ENCODE measurements at places on chromosomes 12 and 14.

DNA sequence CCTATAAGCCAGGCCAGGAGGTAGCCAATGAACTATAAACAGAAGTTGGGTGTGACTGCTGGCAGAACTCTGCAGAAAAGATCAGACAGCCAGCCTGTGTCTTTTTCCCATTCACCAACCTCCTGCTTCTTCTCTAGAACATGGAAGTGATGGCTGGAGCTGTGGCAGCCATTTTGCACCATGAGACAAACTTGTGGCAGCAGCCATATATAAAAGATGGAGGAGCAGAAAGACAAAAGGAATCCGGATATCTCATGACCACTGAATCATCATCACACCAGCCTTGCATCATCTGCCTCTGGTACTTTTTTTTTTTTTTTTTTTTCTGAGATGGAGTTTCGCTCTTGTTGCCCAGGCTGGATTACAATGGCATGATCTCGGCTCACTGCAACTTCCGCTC is 8.7 kb downstream of the BEGAIN start:
- no peak for DNase-seq

DNA sequence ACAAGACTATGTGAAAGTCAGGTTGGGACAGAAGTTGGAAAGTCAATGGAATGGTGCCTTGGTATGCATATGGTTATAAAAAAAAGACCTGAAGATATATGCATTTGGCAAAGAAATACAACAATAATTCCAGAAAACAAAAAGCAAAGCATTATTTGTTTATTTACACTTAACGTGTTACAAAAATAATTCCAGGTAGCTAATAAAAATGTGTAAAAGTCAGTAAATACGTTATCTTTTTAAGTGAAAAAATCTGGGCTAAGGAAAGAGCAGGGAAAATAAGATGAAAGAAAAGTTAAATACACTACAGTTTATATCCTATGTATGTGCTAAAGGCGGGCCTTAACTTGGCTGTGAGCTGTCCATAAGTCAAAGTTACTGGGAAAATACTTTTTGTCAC is 266.3 kb downstream of the MED13L start:
- DNase-seq, result no peak

- no peak for DNase-seq
These were observed 414 bp upstream of the CDK17 start for GRCh38 chr12:96400631-96401075.

DNA sequence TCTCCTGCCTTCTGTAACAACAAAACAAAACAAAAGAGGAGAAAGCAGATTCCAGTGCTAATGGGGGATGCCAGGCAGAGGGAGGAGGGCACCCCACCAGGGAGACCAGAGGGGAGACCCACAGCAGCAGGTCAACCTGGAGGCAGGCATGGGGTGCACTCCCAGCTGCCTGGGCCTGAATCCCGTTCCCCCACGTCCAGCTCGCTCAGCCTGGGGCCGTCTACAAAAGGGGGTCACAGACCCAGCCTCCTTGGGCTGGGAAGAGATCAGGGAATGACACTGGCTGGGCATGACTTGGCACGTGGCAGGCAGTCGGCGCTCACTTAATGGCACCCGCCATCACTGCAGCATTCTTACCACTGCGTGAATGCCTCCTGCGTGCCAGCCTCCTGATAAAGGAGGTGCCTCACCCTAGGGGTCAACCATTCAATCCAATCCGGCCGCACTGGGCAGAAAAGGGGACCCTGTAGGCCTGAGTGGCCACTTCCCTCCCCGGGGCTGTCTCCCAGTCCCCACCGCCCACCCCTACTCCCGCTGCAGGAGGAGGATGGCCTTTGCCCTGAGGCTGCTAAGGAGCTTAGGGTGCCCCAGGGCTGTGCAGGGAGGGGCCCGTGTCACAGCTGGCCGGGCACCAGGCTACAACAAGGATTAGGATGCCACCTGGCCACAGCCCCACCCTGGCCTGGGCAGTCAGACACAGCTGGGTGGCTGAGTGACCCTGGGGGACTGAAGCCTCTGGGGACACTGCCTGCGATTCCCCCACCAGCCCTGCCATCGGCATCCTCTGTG is 87.5 kb downstream of the NCOR2 start:
- no peak for DNase-seq

- no peak for DNase-seq
These were observed 121.6 kb downstream of the TMEM132C start for GRCh38 chr12:128388461-128389000.

DNA sequence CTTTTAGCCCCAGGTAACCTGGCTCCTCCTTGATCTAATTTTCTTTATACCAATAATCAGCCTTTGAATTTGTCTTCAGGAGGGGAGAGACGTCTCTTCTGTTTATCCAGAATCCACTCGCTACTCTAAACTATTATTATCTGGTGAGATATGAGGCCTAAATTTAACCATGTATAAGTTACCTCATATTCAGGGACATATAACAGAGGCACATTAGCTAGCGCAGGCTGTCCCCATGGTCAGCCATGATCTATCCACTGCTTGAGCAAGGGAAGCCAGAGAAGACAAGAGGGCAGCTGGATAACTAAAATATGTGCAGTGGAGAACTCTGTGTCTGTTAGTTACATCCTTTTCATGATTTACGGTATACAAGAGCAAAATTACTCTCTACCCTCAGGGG is 481.0 kb downstream of the RAD51B start:
- DNase-seq, result no peak

DNA sequence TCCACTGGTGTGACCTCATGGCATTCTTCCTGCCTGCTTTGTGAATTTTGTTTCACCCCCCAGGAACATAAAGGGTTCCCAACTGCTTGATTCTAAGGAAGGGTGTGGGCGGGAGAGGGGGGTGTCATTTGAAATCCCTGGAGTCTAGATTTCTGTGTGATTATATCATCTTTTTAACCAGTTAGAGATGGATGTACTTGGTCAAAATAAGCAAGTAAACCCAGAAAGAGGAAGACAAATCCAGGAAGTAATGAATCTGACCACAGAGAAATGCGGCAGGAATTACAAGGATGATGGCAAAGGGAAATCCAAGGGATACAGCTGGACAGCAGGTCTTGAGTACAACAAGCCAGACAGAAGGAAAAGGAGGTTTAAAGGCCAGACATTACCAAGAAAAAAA is 38.9 kb downstream of the DMAC2L start:
- DNase-seq, result no peak

DNA sequence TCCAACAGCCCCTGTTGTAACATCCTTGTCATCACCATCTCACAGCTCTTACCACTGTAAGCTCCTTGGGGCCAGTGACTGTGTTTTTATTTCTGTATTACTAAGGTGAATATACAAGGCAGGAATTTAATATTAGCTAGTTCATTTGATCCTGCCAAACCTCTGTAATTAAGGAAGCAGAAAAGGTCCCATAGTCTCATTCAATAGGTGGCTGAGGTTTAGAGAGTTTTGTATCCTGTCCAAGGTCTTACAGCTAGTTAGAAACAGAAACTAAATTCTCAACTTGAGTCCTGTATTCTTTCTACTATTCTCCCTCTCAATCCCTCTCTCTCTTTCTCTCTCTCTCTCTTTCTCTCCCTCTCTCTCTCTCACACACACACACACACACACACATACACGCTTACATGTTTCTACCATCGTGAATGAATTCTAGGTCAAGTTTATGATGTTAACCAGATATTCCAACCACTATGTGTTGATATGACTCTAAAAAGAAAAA is 543 bp upstream of the GLIPR1 start:
- no peak for DNase-seq

GRCh38 chr12:263574-263973 is 938 bp upstream of the SLC6A13 start:
- no peak for DNase-seq

DNA sequence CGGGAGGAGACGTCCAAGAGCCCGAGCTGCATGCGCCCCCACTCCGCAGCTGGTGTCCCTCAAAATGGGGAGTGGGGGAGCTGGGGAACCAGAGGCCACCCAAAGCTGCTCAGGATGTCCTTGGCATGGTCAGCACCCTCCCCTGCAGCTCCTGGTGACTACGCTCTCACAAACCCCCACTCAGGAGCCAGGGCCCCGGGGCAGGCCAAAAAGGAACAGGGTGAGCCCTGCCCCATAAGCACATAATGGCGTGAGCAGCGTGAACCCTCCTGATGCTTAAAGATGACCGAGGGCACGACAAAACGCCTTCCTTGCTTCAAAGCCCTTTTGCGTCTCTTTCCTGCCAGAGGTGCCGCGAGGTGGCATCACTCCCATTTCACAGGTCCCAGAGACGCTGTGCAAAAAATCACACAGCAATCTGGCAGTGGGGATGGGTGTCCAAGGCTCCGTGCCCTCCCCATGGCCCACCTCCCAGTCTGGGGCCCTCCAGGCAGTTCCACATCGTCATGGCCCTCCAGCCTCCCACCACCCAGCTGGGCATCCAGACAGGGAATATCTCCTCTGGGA is 13.5 kb downstream of the NCOR2 start:
- DNase-seq, result no peak

GRCh38 chr14:21352587-21352986 is 31.2 kb downstream of the SUPT16H start:
- no peak for DNase-seq

- DNase-seq, result no peak
These were observed 69.4 kb upstream of the PTPRQ start for GRCh38 chr12:80374615-80375014.

- no peak for DNase-seq
These were observed 169.4 kb downstream of the FOXN3 start for GRCh38 chr14:89247457-89248122.

Data from H1 (cell line).